ENCODE measurements at places on chromosomes 16 and 17.

DNA sequence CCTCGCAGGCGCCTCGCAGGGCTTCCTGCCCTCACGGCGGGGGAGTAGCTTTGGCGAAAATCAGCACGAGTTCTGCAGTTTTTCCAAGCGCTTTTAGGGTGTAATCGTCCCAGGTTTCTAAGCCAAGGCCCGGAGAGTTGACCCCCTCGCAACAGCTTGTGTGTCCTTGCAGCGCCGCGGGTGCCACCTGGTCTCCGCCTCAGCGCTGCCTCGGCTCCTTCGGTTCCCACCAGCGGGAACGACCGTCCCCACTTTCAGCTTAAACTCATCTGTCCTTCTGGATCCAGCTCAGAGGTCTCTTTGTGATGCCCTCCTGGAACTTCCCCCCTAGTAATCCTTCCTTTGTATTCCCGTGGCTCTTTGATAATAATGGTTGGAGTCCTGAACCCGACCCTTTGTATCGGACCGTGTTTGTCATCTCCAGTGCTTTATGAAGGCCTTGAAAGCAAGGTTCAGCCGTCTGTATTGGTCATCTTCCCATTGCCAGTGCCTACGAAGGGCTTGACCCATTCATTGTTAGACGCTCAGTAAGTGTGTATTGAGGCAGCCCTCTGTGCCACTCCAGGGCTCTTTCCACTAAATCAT lies 858 bp upstream of the SMARCE1 start:
- DNase-seq, result no peak

DNA sequence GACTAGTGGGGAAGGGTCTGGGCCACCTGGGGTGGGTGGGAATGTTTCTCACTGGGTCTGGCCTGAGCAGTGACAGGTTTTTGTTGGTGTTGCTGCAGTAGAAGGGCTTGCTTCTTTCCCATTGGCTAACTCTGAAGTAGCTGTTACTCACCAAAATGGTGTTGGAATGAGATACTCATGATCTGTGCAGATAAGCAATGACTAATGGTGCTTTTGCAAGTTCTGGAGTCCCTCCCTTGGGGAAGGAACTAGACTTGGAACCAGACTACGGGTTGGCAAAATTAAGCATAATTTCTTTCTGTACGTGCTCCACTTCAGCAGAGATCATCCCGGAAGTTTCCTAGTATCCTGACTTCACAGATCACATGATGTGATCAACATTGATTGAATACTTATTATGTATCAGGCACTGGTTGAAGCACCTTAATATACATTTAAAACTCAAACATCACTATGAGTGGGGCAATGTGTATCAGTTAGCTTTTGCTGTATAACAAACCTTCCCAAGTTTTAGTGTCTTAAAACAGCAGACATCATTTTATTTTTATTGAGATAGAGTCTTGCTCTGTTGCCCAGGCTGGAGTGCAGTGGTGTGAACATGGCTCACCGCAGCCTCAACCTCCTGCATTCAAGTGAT lies 30.1 kb downstream of the CHP2 start:
- DNase-seq, result no peak

- peak; percentile 69 for DNase-seq
Measured at GRCh38 chr17:79087428-79088143, 13.0 kb downstream of the ENGASE start.

DNA sequence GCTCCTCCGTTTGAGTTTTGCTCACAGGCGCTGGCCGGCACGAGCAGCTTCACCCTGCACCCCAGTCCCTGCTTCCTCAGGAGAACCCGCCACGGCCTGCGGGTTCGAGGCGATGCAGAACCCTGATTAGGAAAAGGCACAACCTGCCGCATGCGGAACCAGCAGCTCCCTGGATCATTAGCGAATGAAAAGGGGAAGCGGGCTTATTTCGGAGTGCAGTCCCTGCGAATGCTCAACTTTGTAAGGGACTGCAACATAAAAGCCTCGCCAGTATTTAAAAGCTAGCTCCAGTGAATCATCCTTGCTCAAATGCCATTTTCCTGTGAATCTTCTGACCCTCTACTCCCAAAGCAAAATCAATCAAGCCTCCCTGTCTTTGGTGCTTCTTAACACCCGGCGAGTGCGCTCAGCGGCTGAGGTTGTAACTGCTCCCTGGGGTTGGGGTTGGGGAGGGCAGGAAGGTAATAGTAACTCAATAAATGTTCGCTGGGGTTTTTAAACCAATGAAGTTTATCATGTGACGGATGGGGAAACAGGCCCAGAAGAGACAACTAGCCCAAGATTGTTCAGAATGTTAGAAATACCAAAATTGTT lies 678 bp upstream of the AKAP10 start:
- DNase-seq, result peak; percentile 15

DNA sequence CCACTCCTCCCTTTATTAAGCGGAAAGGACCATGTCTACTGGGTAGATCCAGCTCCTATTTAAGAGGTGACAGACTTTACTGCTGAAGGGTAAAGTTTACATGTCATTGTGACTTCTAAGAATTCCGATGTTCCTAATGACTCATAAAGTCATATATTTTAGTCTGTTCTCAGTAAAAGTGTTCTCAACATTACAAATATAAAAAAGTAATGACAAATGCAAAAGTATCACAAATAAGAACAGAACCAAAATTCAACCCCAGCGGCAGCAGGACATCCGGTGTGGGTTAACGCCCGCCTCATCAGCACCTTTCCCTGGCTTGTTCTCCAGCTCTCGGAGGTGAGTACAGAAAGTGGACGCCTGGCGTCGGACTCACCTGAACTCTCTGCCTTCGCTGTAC lies 6.8 kb downstream of the AXIN1 start:
- no peak for DNase-seq

- DNase-seq, result no peak
Measured at GRCh38 chr17:71398800-71399219, 722.0 kb upstream of the SOX9 start.

DNA sequence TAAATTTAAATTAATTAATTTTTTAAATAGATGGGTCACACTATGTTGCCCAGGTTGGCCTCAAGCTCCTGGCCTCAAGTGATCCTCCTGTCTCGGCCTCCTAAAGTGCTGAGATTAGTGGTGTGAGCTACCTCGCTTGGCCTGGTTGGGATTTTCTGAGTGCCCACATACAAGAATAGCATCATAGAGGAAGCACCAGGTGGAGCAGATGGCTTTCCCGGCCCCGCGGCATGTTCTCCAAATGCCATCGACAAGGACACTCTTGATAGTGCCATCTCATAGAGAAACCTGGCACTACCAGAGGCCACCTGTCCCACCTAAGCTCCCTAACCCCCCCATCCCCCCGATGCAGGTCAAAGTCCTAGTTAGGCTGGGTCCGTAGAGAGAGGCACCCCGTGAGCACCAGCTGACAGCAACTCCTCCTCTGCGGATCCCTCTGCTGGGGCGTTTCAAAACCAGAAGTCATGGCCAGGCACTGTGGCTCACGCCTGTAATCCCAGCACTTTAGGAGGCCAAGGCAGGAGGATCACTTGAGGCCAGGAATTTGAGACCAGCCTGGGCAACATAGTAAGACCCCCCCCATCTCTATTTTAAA lies 65.9 kb downstream of the DNAH3 start:
- no peak for DNase-seq

GRCh38 chr17:50188921-50189549 lies 12.4 kb downstream of the COL1A1 start:
- DNase-seq, result no peak

GRCh38 chr17:44593156-44593555 lies 35.9 kb downstream of the FZD2 start:
- no peak for DNase-seq

GRCh38 chr16:2513405-2514332 lies at the start of gene ATP6V0C:
TSS of gene ATP6V0C (plus strand) at chr16:2513952. CDS start at chr16:2514104, 152 bp downstream.
- DNase-seq, result peak; percentile 94

DNA sequence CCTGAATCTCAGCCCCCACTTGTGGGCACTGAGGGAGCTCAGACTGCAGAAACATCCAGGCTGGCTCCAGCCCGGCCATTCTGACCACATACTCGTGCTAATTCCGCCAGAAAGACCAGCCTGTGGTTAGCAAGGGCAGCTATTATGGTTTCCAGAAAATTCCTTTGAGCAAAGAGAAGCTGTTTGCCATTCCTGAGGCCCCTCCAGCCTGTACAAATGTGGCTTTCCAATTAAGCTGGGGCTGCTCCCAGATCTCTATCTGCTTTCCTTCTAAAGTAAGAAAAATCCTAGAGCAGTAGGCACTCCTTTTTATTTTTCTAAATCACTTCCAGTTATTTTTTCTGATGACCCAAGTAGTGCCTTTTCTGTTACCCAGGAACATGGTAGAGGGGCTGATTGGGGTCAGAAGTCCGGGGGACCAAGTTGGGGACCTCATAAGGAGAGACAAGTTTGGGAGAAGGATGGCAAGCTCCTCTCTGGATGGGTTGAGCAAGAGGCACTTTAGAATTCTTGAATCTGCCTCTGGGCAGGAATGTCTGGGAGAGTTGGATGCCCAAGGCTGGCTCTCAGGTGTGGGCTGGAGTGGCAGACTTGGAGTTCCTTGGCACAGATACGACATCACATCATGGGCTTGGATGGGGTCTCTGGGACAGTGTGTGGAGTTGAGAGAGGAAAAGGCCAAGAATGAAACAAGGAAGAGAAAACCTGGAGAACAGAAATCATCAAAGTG lies 83.3 kb upstream of the TNRC6C start:
- no peak for DNase-seq

- no peak for DNase-seq
Measured at GRCh38 chr16:82991966-82992675, 365.4 kb downstream of the CDH13 start.

DNA sequence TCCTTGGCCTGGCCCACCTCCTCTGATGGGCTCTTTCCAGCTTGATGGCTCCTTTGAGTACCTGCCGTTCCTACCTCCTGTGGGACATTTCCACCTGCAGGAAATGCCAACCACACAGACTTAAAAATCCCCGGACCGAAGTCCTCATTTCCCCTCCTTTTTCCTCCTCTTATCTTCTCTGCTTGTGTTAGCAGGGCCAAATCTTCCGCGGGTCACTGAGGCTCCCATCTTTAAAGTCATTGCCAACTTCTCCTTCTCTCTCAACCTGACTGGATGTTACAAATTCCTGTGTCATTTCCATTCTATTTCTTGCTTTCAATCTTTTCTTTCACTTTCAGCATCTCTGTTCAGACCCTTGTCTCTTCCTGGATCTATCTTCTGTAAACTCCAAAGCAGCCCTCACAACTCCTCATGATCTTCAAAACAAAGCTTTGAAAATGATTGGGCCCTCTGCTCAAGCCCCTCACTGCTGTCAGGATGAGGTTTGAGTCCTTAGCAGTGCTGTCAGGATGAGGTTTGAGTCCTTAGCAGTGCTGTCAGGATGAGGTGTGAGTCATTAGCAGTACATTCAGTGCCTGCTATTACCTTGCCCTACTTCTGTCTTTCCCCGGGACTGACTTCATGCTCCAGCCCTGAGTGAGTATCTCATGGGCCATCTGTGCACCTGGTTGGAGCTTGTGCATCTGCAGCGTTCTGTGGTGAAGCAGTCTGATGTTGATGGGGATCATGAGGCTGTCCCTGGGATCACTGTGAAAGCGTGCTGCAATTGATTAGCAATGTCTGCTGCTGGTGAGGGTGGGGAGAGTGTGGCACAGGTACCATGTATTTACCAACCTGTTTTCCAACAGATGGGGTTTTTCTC lies 100.1 kb downstream of the IRF8 start:
- DNase-seq, result peak; percentile 10

DNA sequence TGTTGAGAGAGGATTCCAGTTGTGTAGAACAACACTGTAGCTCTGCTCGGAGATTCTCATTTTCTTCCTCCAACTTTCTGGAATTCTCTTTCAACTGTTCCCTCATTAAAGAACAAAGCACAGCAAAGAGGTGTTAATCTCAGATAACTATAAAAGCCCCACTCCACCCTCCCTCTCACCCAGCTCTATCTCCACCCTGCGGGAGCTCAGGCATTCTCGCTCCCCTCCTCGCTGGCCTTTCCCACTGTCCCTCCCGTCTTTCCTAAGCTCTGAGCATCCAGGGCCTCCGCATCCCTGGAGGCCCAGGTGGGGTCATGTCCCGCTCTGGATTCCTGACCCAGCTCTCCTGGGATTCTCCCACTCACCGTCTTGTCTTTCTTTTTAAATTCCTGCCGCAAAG lies 35.1 kb downstream of the DHX38 start:
- no peak for DNase-seq

GRCh38 chr16:79707876-79708275 lies 107.3 kb upstream of the MAF start:
- no peak for DNase-seq

- DNase-seq, result no peak
Measured at GRCh38 chr17:48850792-48851323, 20.0 kb downstream of the CALCOCO2 start.

- DNase-seq, result no peak
Measured at GRCh38 chr17:62725791-62726249, 82.3 kb downstream of the MARCHF10 start.

DNA sequence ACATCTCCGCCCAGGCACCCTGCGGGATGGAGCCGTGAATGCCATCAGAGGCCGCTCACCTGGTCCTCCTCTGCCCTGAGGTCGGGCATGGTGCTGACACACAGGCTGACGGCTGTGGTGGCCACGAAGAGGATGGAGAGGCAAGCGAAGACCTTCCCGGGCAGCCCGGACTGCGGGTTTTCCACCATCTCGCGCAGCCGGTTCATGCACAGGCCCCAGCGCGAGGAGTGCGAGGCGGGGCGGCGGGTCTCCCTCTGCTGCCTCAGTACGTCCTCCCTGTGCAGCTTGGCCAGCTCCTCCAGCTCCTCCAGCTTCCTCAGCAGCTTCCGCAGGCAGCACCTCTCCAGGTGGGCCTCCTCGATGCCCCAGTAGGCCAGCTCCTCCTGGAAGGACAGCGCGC lies 3.1 kb downstream of the KCNG4 start:
- no peak for DNase-seq

- no peak for DNase-seq
Measured at GRCh38 chr17:61477204-61477834, 25.1 kb downstream of the TBX4 start.

DNA sequence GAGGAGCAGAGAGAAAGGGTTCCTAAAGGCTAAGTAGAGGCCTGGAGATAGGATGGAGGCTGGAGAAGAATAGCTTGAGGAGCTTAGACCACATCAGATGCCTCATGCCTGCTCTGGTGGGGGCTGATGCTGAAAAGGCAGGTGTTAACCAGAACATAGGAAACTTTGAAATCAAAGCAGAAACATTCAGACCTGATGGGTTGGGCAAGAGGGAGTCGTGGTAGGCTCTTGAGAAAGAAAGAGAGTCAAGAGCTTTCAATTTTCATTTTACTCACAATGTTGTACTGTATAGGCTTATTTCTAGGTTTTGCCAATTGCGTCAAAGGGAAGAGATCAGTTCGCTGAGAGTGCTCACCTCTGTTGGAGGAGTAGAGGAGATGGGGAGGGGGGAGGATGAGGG lies 406.6 kb upstream of the SALL1 start:
- no peak for DNase-seq

- no peak for DNase-seq
Measured at GRCh38 chr17:80984749-80985148, 6.9 kb upstream of the CHMP6 start.

Data from CD4-positive, alpha-beta T cell treated with Interleukin-4 for 1 hour (primary cell).